Islet precursor cell (in vitro differentiated cells): ENCODE measurements at places on chromosomes 6 and 20.
A peak's percentile ranks its signal among the peaks of the same experiment; 100 is the strongest.

DNA sequence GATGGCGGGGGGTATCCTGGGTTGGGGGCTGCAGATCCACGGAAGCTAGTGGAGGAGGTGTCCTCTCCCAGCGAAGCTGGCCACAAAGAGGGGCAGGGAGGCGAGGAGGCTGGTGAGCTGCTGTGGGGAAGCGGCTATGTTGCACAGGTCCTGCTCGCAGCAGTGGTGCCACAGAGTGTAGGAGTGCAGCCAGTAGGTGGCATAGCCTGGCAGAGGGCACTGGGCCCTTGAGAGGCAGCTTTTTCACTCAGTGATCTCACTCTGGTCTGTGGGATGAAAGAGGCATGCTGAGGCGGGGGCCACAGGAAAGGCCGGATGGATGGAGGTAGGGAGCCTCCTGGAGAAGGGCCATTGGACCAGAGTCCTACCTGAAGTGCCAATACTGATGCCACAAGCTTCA lies 2.9 kb upstream of the LY6G6D start:
- no peak for DNase-seq

DNA sequence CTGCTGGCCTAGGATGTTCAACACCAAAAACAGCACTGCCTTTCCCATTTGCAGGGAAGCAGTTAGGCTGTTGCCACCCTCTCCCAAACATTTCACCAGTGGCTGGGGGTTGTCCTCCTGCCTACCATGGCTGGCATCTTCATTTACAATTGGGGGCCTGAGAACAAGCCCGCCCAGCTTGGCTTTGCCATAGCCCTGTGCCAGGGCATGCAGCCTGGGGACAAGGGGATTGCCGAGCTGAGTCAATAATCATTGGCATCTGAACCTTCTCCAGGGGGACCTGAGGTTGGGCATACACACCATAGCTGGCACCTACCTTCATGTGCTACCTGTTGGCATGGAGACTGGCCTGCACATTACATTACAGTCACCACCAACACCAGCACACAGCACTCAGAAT lies 345.1 kb downstream of the KHDRBS2 start:
- no peak for DNase-seq

DNA sequence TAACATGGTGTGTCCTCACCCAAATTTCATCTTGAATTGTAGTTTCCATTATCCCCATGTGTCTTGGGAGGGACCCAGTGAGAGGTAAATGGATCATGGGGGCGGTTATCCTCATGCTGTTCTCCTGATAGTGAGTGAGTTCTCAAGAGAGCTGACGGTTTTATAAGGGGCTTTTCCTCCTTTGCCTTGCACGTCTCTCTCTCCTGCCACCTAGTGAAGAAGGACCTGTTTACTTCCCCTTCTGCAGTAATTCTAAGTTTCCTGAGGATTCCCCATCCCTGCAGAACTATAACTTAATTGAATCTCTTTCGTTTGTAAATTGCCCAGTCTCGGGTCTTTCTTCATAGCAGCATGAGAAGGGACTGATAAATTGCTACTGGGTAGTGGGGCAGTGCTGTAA lies 789.3 kb downstream of the FRK start:
- DNase-seq: no peak

- no peak for DNase-seq
Observed at GRCh38 chr6:157198425-157199279, 124.7 kb downstream of the TMEM242 start.

DNA sequence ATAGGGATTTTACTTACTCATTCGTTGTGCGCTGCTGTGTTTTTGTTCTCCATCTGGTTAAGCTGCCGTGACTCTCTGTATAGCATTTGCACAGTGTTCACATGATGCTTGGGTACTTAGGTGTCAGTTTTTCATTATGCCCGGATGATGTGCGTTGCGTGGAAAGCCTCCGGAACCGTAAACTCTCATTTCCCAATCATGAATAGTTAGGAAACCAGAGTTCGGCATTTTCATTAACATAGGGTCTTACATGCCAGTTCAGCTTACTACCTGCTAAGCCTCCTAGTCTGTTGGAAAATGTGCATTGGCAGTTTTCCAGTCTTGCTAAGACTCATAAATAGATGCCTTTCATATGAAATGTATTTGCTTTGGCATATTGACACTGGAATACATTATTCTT lies 483.4 kb upstream of the FLRT3 start:
- DNase-seq: no peak

DNA sequence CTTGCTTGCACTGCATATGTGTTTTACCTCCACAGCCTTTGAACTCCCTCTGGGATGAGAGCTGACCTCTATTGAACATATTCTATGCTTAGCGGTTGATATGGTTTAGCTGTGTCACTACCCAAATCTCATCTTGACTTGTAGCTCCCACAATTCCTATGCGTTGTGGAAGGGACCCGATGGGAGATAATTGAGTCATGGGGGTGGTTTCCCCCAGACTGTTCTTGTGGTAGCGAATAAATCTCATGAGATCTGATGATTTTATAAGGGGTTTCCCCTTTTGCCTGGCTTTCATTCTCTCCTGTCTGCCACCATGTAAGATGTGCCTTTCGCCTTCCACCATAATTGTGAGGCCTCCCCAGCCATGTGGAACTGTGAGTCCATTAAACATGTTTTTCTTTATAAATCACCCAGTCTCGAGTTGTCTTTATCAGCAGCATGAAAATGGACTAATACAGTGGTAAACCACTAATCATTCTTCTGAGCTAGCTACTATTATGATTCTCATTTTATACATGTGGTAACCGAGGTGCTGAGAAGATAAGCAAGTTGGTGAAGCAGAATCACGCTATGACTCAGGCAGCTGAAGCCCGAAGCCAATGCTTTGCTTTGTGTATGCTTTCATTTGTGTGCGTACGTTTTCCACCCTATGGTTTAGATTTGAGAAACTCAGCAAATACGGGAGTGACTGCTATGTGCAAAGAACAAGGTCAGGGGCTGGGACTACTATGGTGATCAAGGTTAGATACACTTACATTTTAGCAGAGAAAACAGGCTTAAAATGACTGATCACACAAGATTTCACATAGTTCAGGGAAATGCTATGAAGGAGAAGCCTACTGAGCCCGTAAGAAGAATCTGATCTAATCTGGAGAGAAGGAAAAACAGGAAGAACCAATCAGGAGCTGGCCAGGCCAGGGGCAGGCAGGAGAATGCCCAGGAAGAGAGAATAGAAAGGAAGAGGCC lies 363.5 kb downstream of the ESR1 start:
- DNase-seq: no peak

GRCh38 chr20:50645253-50646068 lies 45.9 kb downstream of the RIPOR3 start:
- peak; percentile 100 for DNase-seq

DNA sequence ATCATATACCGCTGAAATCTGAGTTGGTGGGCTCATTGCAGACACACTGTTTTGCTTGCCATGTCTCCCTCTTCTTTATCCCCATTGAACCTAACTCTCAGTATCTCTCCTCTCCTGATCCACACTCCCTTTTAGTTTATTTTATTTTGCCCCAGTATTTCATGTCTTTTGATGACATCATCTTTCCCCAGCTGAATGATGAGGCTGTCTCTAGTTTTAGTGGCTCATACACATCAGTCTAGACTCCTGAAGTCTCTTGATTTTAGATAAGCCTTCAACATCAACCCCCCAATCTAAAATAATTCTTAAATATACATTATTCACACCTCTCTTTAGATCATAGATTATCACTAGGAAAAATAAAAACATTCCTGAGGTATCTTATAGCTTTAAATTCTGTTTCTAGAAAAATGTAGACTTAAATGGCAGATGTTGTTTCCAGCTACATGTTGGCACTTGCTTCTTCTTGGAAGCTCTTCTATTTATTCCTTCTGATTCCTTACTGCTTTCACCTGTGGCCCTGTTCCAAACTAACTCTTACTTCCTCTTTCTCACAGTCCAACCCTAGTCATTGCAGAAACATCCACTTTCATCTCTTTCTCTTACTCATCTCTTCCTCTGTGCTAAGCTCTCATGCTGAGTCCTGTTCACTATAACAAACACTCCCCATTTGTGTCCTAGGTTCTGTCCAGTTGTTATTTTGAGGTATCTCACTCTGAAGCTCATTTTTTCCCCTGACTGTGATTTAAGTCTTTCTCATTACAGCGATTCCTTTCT lies 191.9 kb upstream of the SLC35B3 start:
- DNase-seq: no peak

GRCh38 chr6:53959717-53960116 lies 151.5 kb upstream of the MLIP start:
- DNase-seq: no peak

DNA sequence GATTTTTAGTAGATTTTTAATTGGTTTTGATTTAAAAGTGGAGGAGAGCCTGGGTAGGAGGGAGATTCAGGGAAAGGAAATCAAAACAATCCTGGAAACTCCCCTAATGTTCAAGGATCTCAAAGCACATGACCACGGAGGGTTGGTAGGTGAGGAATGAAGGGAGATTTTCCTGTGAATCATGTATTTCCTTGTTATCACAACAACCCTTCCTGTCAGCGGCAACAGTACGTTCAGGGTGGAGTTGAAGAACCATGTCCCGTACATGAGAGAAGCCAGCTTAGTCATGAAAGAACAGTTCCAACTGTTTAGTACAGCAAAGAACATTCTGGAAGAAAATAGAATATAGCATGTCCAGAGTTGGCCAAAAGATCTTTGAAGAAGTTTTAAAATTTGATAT lies 79.4 kb upstream of the SCAF8 start:
- no peak for DNase-seq

- no peak for DNase-seq
Observed at GRCh38 chr6:13089296-13089994, 238.9 kb downstream of the TBC1D7 start.

- no peak for DNase-seq
Observed at GRCh38 chr20:8007490-8007889, 12.1 kb downstream of the TMX4 start.
